ENCODE measurements at places on chromosomes 3 and 15.

DNA sequence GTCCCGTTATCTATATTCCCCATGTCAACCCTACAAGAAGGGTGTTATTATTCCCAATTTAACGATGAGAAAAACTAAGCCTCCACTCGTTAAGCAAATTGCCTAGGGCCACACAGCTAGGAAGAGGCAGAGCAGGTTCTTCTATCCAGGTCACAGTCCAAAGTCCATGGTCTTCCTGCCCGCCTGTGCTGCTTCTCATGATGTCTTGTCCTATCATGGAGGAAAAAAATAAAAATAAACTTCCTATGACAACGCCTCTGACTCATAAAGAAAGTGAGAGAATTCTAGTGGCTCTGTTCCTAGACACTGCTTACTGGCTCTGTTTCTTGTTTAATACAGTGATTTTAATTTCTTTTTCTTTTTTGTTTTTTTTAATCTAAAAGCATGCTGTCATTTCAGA lies 9.7 kb downstream of the COL8A1 start:
- no peaks in the 10 kb centered on the region for H3K36me3 ChIP-seq
- peaks cover 24% of the 10 kb centered on the region for H3K4me1 ChIP-seq
- no peak overlapping the region for H3K4me3 ChIP-seq
- no peaks in the 10 kb centered on the region for H3K27me3 ChIP-seq
- peak; percentile 70 for DNase-seq

GRCh38 chr3:194955546-194955945 lies 269.9 kb downstream of the FAM43A start:
- no peak for DNase-seq
- H3K27ac ChIP-seq = no peak overlapping the region
- H3K4me1 ChIP-seq = peaks cover 21% of the 10 kb centered on the region
- H3K27me3 ChIP-seq = no peaks in the 10 kb centered on the region
- no peaks in the 10 kb centered on the region for H3K36me3 ChIP-seq

DNA sequence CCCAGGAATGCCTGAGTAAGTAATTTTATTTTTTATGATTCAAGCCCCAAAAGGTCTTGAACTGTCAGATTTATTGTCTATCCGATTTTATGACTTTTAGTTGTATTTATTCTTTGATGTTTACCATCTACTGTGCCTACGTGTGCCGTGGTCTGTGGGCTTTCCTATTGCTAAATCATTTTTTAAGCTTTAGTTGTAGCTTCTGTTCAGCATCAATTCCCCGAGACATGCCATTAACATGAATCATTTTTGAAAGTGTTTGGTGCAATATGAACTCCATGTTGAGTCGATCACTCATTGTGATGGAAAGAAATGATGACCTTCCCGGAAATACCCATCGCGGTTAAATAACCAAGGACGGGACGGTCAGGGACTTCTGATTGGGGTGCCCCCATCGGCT lies 268.7 kb upstream of the THRB start:
- no peaks in the 10 kb centered on the region for H3K36me3 ChIP-seq
- H3K4me3 ChIP-seq = no peak overlapping the region
- no peak overlapping the region for H3K27ac ChIP-seq
- H3K27me3 ChIP-seq = no peaks in the 10 kb centered on the region
- no peaks in the 10 kb centered on the region for H3K4me1 ChIP-seq

DNA sequence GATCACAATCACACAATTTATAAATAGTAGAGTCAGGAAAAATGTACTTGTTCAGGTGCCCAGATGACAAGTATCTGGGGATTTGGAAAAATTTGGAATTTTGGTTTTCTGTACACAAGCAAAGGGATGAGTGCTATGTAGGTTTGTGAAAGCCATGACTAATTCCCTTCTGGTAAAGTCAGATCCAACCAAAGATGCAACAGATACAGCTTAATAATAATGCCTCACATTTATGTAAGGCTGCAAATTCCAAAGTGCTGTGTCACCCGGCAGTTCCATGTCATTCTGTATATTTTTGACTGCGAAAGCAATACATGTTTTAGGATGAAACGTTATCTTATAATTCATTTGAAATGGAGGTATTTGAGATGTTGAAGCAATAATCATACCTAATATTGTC lies 102.7 kb upstream of the AGBL1 start:
- H3K27ac ChIP-seq = no peak overlapping the region
- H3K36me3 ChIP-seq = no peaks in the 10 kb centered on the region
- no peaks in the 10 kb centered on the region for H3K27me3 ChIP-seq
- H3K4me1 ChIP-seq = no peaks in the 10 kb centered on the region

DNA sequence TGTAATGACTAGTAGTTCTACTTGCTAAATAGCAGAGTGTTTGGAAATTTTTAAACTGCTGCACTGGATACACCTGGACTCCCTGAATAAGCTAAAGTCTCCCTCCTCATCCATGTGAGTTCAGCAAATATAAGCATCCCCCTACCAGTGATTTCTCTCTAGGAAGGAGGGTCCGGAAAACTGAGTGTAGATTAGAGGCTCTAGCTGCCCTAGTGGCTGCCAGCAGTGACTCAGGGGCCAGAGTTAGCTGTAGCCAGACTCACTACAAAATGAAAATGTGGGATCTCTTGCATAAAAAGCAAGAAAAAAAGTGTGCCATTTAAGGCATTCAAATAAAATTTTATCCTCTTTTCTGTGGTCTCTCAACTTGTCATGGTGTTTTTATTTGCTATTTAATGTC lies 485.0 kb upstream of the ATP11B start:
- no peak overlapping the region for H3K4me3 ChIP-seq
- DNase-seq = no peak
- H3K36me3 ChIP-seq = no peaks in the 10 kb centered on the region
- H3K4me1 ChIP-seq = no peaks in the 10 kb centered on the region
- H3K27ac ChIP-seq = no peak overlapping the region

Data from Caco-2 (cell line).